Fibroblast of the conjunctiva (primary cell): ENCODE measurements at places on chromosomes 1 and 21.

DNA sequence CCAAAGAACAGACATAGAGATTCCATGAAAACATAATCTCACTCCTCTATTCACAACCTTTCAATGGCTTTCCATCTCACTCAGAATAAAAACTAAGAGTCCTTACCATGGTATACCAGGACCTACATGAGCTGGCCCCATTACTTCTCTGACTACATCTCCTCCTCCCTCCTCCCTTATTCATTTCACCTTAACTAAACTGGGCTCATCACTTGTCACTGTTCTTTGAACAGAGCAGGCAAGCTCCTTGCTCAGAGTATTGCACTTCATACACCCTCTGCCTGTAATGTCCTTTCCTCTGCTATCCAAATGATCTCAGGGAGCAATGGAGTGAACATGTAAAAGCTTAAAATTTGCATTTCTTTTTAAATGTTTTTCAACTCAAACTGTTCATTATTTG lies 142.0 kb downstream of the MRPL39 start:
- DNase-seq = no peak

GRCh38 chr21:34351786-34352241 lies 12.0 kb upstream of the KCNE2 start:
- no peak for DNase-seq

DNA sequence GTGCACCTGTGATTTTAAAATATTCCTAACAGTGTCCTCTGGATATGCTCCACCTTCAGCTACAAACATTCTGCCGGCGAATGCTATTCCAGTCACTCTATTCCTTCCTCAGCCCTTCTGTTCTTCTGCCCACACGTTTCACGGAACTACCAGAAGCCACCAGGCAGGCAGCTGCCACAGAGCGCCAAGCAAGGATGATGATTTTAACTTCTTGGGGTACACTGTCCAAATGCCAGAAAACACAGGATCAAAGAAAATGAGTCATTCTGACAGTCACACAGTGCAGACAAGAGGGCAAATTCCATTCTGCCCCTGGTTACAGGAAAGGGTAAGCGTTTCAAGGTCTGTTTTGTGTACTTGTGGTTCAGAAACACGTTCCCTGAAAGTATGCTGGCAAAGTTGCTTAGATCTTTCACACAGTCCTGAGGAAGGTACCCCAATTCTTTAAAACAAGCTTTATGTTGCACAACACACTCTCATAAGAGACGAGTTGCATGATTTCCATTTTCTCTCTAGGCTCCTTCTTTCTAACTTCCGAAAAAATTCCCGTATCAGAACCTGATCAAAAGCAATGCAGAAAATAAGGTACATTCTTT lies 508.3 kb upstream of the PKN2 start:
- DNase-seq = no peak

GRCh38 chr21:27534206-27534605 lies 567.3 kb upstream of the ADAMTS5 start:
- no peak for DNase-seq

DNA sequence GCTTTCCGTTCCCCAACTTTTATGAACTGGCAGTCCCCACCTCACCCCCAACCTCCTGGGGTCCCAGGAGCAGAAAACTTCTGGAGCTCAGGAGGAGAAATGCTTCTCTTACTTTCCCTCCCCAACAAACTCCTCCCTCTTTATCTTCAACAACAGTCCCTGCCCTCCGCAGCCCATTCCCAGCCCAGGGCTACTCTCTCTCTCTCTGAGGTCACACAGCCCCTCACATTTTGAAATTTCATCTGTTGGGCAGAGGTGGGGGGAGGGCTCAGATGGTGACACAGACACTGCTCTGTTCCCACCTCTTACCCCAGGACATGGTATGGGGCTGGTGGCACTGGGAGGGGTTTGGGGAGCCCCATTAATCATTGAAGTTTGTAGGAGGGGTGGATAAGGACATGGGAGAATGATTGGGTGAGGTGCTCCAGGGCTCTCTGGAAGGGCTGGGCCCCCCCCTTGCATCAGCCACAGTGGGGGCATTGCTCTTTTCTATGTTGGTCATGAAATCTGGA lies 6.0 kb downstream of the PIK3CD start:
- DNase-seq = no peak

GRCh38 chr1:43067233-43067745 lies 104.8 kb downstream of the EBNA1BP2 start:
- no peak for DNase-seq

GRCh38 chr1:16608838-16609560 lies 4.4 kb downstream of the NBPF1 start:
- no peak for DNase-seq

- DNase-seq = no peak
Observed at GRCh38 chr1:170063109-170063826, 11.2 kb downstream of the KIFAP3 start.

- no peak for DNase-seq
Observed at GRCh38 chr1:241401156-241401555, 44.2 kb upstream of the RGS7 start.

DNA sequence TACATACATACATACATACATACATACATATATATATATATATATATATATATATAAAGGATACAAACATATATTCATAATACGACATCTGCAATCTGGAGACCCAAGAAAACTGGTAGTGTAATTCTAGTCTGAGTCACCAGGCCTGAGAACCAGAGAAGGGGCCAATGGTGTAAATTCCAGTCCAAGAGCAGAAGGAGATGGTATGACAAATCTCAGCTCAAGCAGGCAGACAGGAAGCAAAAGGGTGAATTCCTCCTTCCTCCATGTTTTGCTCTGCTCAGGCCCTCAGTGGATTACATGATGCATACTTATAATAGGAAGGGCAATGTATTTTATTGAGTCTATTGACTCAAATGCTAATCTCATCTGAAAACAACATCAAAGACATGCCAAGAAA lies 1060.4 kb upstream of the TMPRSS15 start:
- no peak for DNase-seq

GRCh38 chr1:200073286-200073637 lies 45.8 kb downstream of the NR5A2 start:
- no peak for DNase-seq

GRCh38 chr1:156508955-156509234 lies 8.3 kb upstream of the MEF2D start:
- no peak for DNase-seq

GRCh38 chr1:35340519-35340918 lies 72.0 kb downstream of the ZMYM4 start:
- no peak for DNase-seq

DNA sequence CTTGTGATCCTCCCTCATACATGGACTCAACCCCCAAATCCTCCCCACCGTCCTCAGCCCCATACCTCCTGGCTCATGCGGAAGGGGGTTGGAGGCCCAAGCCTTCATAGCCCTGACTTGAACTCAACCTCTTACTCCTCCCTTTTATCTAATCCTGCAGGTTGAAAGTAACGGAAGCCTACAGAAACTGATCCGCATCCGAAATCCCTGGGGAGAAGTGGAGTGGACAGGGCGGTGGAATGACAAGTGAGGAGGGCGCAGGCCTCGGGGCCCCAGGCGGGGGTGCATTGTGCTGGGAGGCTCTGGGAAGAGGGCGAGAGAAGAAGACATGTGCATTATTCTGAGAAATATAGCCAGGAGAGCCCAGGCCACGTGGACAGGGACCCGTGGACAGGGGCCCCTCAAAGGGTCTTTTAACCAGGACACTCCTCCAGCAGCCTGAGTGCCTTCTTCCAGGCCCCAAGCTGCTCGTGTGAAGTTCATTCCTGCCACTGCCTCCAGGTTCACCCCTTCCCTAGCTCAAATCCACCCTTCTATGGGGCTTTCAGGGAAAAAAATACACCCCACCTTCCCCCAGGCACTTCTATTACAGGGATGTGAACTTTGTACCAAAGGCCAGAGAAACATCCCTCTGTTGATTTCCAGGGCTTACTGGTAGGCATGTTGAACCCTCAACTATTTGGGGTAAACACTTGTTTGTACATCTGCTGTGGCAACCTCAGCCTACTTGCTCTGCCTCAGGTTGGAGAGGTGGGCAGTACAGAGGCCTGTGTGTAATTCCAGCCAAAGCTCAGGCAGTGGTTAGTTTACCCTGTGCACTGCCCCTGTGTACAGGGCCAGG lies 38.6 kb downstream of the CAPN2 start:
- no peak for DNase-seq

DNA sequence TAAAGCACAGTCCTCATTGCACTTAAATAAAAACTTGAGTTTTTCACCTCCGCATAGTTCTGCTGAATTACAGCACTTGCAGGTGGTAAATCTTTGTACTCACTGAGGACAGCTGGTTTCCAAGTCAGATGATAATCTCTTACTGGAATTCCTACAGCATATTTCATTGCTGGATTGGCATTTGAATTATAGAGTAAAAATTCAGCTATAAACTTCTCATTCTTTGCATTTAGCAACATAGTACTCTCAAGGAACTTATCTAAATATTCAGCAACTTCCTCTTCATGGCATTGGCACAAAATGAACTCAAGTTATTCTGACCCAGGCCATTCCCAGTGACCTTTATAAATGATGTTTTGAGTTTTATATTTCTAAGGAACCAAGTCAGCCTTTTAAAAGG lies 23.4 kb downstream of the GORAB start:
- DNase-seq = no peak

DNA sequence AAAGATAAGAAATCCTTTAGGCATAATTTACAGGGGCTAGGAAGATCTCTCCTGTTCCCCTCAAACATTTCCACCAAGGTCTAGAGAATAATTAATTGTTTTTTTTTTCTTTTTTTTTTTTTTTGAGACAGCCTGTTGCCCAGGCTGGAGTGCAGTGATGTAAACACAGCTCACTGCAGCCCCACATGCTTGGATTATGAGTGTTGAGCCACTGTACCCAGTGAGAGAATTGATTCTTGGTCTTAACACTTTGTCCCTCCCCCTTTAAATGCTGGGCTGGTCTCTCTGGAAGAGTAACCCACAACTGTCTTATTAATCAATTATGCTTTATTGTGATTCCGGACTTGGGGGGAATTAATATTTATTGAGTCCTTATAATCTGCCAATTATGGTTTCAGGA lies 33.4 kb downstream of the ATF3 start:
- no peak for DNase-seq

DNA sequence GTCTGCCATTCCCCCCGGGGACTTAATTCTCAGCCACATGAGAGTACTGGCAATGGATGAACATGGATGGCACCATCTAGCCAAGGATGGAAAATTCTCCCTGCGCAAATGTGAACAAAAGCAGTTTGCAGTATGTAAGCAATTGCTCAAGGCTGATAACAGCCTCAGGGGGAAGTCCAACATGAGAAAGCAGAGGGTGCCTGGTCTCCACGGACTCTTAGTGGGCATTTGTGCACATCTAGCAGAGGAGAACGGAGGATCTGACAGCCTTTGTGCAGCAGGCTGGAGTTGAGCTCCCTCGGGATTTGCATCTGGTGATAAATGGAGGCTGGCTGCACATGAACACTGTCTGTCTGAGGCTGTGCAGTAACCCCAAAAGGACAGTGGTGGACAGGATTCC lies 13.9 kb upstream of the OLIG1 start:
- no peak for DNase-seq

GRCh38 chr1:186030453-186030852 lies 296.3 kb downstream of the HMCN1 start:
- no peak for DNase-seq
